ENCODE measurements at places on chromosomes 5 and 9.

DNA sequence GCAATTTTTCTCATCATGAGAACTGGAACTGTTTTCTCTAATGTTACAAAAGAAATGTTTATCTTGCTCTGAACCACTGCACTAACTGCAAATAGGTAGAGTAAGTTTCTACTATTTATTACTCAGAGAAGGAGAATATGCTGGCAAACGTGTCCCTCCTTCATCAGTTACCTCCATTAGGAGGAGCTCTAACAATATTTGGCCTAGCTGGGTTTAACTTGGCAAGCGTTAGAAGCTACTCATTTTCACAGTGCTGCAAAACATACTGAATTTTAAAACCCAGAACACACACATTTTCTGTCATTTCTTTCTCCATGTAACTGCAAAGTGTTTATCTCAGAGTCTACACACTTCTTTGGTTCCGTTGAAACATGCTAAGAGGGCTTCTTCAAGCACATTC, 101.0 kb upstream of the GABRG2 start:
- DNase-seq, result peak; percentile 14

DNA sequence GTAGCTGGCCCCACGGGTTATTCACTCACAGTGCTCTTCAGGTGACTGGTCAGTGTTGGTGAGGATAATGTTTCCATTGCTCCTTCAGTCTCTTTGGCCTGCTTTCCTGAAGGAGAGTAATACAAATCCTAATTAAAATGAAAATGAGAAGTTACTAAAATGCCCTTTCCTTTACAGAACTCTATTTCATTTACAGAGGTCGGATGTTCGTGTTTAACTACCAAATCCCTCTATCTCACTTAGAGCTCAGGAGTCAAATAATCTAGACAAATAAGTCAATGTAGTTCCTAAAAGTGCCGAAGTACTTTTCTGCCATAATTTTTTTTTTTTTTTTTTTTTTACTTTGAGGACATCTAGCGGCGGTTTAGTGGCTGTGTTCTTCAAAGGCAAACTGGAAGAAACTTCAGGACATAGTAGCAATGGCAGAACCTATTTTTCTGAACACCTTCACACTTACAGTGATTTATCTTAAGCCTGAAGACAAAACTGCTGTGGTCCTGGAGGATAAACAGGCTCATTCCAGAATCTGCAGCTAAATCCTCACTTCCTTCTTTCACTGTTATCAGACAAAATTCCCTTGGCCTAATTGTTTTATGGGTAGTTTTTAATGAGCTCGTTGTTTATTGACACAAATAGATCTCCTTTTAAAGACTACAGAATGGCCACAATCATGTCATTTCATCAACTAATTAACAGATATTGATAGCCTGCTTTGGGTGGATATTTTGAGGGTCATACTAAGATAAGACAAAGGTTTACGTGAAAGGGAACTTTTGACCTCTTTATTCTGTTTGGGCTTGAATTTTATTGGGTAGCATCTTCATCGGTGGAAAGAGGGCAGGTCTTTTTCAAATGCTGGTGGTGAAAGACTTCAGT, 207.6 kb upstream of the DMRTA1 start:
- peak; percentile 66 for DNase-seq

- DNase-seq, result peak; percentile 1
These were observed 805.0 kb upstream of the C9orf72 start for GRCh38 chr9:28378231-28378630.

DNA sequence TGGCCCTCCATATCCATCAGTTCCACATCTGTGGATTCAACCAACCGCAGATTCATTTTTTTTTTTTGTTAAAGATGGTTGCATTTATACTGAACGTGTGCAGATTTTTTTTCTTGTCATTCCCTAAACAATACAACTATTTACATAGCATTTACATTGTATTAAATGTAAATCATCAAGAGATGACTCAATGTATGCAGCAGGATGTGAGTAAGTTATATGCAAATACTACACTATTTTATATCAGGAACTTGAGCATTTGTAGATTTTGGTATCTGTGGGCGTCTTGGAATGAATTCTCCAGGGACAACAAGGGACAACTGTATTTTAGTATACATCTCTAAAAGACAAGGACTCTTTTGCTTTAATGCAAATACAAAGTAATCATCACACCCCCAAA, 299.2 kb upstream of the ZNF608 start:
- peak; percentile 42 for DNase-seq

- no peak for DNase-seq
These were observed 93.5 kb downstream of the HRH2 start for GRCh38 chr5:175751369-175751768.

GRCh38 chr9:71326360-71326759, 204.9 kb upstream of the TRPM3 start:
- no peak for DNase-seq

GRCh38 chr5:72182686-72183085, 75.4 kb downstream of the MAP1B start:
- no peak for DNase-seq

GRCh38 chr5:161546470-161547301, at the start of gene GABRB2:
Gene GABRB2 (minus strand): TSS chr5:161546725. CDS start chr5:161546643, 82 bp downstream.
- DNase-seq, result peak; percentile 24

DNA sequence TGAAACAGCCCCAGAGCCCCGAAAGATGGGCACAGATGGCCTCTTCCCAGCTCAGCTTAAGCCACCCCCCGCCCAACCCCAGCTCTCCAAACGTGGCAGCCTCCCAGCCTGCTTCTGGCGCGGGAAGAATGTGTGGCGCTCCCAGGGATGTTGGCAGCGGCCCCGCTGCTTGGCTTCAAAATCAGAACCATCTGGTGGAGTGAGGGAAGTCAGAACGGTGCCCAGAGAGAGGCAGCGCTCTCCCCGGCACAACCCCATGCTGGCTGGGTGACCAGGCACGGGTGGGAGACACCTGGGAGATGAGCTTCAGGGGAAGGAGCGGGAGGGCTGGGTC, 72.7 kb upstream of the ORM1 start:
- peak; percentile 96 for DNase-seq

DNA sequence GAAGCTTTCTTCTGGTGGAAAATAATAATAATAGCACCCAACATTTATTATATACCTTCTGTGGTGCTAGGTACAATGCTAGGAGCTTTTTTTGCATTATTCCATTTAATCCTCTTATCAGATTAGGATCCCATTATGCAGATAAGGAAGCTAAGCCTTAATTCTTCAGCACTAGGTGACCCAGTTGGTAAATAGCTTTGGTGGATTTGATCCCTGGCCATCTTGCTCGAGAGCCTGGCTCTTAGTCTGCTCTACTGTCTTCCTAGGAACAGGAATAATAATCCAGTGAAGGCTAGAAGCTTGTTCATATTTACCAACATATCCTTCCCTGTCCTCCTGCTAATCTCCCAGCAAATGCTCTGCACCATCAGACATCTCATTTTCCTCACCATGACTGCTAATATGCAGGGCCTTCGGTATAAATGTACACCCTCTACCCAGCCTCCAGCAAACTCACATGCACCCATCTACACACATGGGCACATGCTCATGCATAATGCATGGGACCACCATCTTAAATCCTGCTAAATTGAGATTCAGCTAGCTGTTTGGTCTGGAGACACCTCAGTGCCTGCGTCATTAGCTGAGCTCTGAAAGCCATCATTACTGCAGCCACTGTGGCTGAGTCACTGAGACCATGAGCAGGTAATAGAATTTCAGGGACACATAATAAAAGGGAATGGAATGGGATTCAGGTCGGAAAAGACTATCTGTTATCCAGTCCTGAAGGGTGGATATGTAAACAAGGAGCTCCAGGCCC, 87.5 kb downstream of the TRIM32 start:
- no peak for DNase-seq

- DNase-seq, result no peak
These were observed 11.7 kb upstream of the STING1 start for GRCh38 chr5:139494256-139494655.

GRCh38 chr9:6702707-6703106, 55.1 kb upstream of the KDM4C start:
- no peak for DNase-seq

DNA sequence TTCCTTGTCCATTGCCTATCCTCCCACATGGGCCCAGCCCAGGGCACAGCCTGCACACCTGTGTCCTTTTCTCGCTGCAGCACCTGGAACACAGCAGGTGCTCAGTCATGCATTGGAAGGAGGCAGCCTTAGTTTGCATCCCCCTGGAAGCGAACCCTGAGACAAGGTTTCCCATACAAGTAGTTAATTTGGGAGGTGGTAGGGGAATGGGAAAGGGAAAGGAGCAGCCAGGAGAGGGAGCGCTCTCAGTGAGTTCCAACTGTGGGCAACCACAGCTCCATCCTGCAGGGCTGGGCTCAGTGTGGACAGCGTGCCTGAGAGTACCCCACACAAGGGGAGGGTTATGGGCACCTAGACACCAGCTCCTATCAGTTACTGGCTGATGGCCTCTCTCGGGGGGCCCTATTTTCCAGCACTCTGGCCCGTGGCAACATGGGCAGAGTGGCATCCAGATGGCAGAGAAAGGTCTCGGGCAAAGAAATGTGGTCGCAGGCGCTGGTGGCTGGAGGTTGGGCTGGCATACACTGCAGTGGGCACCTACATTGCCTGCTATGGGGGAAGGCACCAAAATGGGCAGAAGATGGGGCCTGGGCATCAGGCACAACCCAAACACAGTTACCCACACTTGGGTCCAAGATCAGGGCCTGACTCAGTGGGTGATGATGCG, 50.1 kb downstream of the TSPAN17 start:
- no peak for DNase-seq

DNA sequence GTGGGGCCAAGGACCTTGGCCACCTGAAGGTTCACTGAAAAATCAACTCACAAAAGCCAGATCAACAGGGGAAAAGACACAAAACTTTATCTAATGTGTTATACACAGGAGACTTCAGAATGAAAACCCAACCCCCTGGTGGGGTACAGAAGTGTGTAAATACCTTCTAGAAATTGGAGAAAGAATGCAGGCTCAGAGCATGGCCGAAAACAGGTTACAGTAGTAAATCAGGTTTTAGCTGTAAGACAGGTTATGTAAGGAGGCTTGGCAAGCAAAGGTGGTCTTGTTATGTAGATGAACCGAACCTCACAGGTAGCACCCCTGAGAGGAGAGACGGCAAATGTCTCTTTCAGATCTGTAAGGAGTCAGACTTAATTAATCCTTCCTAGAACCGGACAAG, 10.0 kb downstream of the CEMIP2 start:
- DNase-seq, result no peak

DNA sequence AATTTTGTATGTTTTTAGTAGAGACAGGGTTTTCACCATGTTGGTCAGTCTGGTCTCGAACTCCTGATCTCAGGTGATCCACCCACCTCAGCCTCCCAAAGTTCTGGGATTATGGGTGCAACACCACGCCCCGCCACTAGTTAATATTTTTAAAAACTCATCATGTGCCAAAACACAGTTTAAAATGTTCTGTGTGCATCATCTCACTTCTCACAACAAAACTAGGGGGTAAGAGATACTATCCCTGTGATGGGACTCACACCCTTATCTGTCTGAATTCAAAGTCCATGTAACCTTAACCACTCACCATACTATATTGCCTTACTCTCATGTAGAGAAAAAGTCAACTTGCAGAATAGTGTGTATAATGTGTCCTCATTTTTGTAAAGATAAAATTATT, 2.6 kb downstream of the PKD2L2 start:
- DNase-seq, result no peak

- peak; percentile 71 for DNase-seq
These were observed 288.6 kb upstream of the C9orf72 start for GRCh38 chr9:27861887-27862286.

GRCh38 chr9:125521462-125522327, 185.3 kb downstream of the MAPKAP1 start:
- peak; percentile 96 for DNase-seq

GRCh38 chr9:9079473-9079872, 1279.9 kb upstream of the DMAC1 start:
- DNase-seq, result no peak

- DNase-seq, result no peak
These were observed 14.5 kb downstream of the STKLD1 start for GRCh38 chr9:133390713-133391112.

- no peak for DNase-seq
These were observed 76.0 kb downstream of the ATPSCKMT start for GRCh38 chr5:10173716-10174115.

DNA sequence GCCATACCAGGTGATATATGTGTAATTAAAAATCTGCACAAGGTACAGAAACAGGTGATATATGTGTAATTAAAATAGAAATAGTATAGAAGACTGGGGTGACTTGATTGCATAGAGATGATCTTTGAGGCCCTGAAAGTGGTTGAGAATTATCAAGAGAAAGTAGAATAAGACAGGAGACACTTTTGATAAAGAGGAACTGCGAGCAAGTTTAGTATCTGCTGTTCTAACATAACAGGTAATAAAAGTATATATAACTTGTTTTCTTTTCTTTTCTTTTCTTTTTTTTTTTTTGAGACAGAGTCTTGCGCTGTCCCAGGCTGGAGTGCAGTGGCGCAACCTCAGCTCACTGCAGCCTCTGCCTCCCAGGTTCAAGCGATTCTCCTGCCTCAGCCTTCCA, 5.4 kb downstream of the SNX2 start:
- DNase-seq, result no peak

DNA sequence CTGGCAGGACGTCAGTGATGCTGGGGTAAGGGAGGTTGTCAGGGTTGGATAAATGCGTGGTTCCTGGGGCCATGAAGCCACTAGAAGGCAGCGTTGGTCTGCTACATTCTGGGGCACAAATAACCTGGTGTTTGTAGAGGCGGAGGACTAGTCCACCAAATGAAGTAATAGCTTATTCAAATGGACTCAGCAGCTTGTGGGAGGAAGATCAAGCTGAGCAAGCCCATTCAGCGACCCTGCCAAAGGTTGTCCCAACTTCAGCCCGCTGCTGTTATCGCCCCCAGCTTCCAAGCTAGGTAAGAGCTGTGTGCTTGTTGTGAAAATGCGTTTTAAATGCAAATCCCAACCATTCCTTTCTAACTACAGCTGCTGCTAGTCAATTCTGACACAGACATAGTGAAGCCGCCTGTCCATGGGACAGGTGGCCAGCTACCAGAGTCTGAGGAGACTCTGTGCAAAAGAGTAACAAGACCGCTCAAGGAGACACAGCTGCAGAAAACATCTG, 7.6 kb upstream of the FAM240B start:
- peak; percentile 17 for DNase-seq

- no peak for DNase-seq
These were observed 108.6 kb upstream of the PPP1R2B start for GRCh38 chr5:156741516-156741915.

- DNase-seq, result no peak
These were observed 246.6 kb upstream of the ANKRD55 start for GRCh38 chr5:56479696-56480077.

DNA sequence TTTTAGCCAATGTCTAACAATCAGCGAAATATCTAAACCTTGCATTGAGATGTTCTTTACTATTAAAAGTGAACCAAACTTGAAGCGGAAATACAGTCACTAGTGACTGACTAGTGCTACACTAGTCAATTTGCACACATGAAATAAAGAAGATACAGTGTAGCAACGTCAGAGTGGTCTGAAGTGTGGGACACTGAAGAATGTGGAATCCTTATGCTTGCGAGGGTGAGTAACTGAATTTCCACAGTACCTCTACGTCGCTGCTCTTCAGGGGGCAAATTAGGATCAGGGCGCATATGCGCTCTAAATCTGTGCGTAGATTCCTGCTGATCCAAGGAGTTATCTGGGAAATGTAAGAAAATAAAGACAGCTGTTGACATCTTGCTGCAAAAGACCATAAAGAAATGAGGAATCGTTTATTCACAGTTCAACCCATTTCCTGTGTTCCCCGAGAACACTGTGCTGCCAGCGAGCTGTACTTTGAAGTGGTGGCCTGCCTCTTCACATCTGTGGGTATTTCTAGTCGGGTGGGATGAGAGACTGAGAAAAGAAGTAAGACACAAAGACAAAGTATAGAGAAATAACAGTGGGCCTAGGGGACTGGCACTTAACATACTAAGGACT, 39.8 kb upstream of the FLT4 start:
- peak; percentile 11 for DNase-seq

- peak; percentile 61 for DNase-seq
These were observed 254.3 kb downstream of the MAST4 start for GRCh38 chr5:66850354-66851075.
